Activated CD4-positive, alpha-beta T cell treated with anti-CD3 and anti-CD28 coated beads for 24 hours (primary cell): ENCODE measurements at places on chromosomes 2 and 18.

- no peak for DNase-seq
These were observed 5.8 kb upstream of the ZNF532 start for GRCh38 chr18:58858591-58859468.

- no peak for DNase-seq
These were observed 22.1 kb downstream of the PTRHD1 start for GRCh38 chr2:24771061-24771460.

GRCh38 chr2:44118257-44118656 is 50.4 kb upstream of the PPM1B start:
- DNase-seq: no peak

- DNase-seq: no peak
These were observed 3.8 kb upstream of the SESTD1 start for GRCh38 chr2:179268277-179268925.

GRCh38 chr18:51668101-51668500 is 470.6 kb upstream of the MEX3C start:
- peak; percentile 47 for DNase-seq

- DNase-seq: no peak
These were observed 132.8 kb upstream of the PDE1A start for GRCh38 chr2:182559623-182560022.

- no peak for DNase-seq
These were observed 227.5 kb downstream of the TTC32 start for GRCh38 chr2:19674051-19675002.

DNA sequence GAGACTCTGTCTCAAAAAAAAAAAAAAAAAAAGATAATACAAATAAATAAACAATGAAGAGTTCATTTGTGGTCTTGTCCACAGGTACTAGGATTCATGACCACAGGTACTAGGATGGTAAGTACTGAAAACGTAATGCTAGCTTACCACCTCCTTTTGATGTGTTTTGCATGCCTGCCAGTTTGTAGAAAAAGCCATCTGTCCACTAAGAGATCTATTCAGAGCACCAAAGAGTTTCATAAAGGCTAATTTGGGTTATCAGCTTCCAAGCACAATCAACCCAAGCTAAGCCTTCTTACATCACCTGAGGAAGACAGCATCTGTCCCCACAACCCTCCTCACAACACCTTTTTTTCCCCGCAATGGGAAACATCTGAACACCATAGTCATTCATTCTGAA is 477.2 kb downstream of the ZEB2 start:
- no peak for DNase-seq

DNA sequence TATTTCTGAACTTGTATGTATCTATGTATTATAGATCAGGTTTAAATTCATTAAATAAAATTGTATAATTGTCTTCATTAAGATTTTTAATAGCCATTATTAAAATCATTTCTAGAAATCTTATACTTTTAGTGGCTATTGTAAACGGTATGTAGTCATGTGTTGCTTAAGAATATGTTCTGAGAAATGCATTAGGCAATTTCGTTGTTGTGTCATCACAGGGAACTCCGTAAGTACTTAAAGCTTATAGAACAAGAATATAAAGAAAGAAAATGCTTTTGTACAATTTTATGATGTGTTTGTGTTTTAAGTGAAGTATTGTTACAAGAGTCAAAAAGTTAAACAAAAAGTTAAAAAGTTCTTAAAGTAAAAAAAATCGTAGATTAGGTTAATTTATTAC is 765.8 kb downstream of the METTL4 start:
- no peak for DNase-seq

GRCh38 chr2:241851325-241852115 is 7.2 kb downstream of the PDCD1 start:
- no peak for DNase-seq

DNA sequence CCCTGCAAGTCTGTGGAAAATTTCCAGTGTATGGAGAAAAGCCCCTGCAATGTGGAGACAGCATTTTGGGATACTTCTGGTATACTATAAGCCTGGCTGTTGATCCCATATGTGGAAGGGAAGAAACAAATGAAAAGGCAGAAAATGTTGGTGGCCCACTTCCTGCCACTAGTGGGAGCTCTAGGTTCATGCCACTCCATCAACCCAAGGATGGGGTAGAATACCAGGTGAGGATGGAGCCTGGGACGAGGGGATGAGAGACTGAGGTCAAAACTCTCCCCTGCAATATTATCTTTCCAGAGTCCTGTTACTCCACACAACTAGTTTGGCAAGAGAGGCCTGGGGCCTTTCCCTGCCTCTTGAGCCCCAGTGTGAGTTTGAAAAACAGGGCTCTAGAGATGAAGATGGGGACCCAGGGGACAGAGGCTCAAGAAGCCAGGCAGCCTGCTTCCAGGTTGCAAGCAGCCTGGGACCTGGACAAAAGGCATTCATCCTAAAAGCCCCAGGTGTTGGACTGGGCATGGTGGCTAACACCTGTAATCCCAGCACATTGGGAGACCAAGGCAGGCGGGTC is 31.9 kb downstream of the BMP10 start:
- no peak for DNase-seq

DNA sequence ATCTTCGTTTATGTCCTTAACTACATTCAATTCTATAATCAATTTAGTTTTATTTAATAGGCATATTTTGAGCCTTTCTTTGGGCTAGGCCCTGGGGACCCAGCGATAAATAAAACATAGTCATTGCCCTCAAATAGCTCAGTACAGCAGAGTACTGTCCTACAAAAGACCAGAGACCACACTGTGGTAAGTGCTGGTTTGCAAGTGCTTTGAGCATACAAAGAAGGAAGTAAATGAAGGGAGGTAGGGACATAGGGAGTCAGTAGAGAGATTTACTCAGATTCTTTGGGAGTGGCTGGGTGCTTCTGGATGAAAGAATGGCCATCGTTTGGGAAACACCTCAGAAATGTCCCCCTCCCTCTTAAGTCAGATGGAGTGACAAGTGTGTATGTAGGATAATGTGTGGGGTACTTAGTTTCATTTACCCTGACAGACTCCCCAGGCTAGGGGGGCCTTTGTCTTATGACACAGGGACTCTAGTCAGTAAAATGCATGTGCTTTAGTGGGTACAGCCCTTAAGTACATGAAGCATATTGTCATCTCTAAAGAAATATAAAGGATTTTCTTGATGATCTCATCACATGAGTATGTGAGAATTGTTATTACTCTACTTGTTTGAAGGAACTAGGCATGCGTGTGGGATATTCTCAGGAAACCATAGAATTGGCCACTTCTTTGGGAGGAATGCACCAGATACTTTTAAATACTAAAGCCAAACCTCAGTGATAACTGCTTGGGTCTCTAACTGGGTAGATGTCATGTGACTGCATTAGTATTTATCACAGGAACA is 35.1 kb downstream of the MAPRE2 start:
- no peak for DNase-seq

- DNase-seq: no peak
These were observed 826.5 kb upstream of the PIK3C3 start for GRCh38 chr18:41128545-41128944.

DNA sequence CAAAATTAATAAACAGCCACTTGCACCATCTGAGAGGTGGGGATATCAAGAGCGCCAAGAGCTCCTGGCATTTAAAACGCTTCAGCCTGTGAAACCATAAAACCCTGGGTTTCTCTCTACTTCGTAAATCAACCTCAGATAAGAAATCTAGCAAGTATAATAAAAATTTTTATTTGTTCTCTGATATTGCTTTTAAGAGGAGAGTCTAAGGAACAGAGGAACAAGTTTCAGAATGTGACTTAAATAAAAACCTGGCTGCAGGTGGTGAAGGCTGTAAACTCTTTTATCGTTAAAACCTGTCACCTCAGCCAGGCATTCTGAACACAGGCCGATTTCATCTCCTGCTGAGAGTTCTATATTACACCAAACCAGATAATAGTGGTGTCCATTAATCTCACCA is 9.9 kb downstream of the DYTN start:
- no peak for DNase-seq

GRCh38 chr2:235219048-235219447 is 267.2 kb downstream of the SH3BP4 start:
- DNase-seq: no peak

DNA sequence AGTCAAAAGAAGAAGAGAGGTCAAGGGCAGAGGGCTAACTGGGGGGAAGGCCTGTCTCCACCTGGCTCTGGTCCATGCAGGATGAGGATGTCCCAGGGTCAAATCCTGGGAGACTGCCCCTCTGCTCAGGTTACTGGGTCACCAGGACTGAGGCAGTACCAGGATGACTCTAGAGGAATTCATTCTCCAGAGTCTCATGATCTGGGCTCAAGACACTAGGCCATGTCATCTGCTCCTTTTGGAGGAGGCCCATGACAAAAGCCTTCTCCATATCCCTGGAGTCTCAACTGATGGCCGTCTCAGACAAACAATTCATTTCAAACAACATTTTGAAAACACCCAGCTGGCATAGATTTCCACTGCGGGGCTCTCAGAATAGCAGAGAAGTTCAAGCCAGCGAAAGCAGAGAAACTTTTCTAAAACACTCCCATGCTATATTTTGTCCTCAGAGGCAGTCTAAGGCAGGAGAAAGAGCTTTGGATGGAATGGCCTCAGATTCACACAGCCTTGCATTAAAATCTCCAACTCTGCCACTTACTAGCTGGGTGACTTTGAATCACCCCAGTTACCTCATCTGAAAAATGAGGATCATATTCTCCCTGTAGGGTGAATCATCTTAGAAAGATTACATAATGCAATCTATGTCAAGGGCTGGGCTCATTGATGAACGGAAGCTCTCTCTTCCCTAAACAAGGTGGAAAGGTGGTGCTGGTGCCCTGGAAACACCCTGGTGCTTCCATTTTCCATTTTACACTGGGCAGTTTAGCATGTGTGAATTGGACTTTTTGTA is 48.8 kb upstream of the LCLAT1 start:
- no peak for DNase-seq

- DNase-seq: no peak
These were observed 394.9 kb upstream of the TRIB2 start for GRCh38 chr2:12321886-12322285.

GRCh38 chr18:45538444-45538843 is 76.8 kb upstream of the SLC14A2 start:
- DNase-seq: no peak

DNA sequence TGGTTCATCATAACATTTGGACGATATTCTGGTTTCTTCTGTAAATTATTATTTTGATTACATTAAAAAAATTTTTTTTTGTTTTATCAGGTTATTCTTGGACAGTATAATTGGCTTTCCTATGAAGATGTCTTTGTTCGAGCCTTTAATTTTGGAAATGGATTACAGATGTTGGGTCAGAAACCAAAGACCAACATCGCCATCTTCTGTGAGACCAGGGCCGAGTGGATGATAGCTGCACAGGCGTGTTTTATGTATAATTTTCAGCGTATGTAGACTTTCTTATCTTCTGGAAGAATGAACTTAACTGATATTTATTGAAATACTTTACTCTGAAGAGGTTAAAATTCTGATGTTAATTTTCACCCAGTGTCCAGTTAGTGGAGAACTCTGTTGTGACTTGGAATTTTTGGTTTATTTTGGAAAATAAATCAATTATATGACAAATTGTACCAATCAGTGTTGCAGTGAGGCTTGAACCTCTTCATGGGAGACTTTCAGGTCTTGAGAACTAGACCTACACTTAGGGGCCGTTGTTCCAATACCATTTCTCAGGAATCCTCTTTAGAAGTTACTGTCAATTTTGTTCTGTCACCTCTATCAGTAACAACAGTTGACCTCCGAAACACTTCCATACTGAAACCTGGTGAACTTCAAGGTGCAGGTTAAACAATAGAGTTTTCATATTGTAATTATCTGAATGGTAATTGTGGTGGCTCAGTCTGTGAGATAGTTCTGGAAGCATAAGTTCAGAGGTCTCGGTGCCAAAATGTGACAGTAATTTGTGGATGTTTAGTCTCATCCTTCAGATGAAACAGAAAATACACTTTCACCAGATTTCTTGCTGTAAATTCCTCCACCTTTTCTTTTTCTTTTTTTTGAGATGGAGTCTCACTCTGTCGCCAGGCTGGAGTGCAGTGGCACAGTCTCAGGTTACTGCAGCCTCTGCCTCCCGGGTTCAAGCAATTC is 55.7 kb downstream of the ACSL3 start:
- DNase-seq: no peak

- no peak for DNase-seq
These were observed 11.4 kb upstream of the AFG3L2 start for GRCh38 chr18:12388442-12388841.

- DNase-seq: no peak
These were observed 16.3 kb downstream of the NYAP2 start for GRCh38 chr2:225415792-225416191.

GRCh38 chr18:28116461-28116860 is 60.5 kb downstream of the CDH2 start:
- DNase-seq: no peak

- DNase-seq: no peak
These were observed 114.8 kb upstream of the EPC2 start for GRCh38 chr2:148529745-148530144.

GRCh38 chr2:205701509-205701908 is 19.2 kb downstream of the NRP2 start:
- DNase-seq: no peak

GRCh38 chr2:100277540-100278207 is 44.6 kb downstream of the LONRF2 start:
- DNase-seq: no peak

DNA sequence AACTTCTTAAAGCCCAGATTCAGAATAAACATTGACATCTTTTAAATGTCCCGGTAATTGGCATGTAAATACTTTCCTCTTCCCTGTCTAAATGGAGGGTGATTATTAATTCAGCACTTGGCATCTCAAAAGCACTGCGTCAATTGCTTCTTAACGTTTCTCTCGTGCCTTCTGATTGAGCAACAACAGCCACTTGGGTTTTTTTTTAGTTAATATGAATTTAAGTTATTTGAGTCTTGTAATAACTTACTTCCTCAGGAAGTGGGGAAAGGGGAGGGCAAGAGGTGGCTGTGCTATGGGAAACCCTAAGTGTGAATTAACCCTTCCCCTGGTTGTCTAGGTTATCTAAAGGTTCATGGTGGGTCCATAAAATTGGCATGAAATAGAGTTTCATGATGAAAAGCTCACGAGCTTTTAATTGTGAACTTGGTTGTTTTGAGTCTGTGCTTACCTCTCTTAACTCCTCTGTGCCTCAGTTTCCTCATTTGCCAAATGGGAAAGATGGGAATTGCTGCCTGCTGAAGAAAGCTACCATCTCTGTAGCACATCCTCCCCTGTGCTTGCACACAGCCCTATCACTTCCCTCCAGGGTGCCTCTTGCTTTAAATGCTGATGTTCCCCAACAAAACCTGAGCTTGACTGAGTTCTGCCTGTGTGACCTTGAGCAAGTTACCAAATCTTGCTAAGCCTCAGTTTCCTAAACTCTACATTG is 126.3 kb upstream of the BCL2L11 start:
- DNase-seq: no peak

DNA sequence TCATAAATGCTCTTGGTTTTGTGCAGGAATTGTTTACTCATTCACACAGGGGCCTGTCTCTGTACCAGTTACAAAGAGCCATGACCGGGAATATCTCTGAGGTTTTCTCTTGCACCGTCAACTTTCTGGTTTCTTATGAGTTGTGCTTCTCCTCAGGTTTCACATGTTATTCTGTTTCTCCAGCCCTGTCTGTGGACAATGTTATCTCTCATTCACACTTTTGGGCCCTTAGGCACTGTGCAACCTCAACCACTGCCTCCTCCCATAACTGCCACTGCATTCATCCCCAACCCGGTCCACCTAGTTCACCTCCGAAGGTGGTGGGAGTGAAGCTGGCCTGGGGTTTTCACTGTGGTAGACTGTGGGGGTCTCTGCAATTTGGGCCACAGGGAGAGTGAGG is 22.5 kb upstream of the NEDD4L start:
- no peak for DNase-seq

GRCh38 chr2:118222672-118223421 is 134.6 kb downstream of the INSIG2 start:
- DNase-seq: no peak

GRCh38 chr18:54506516-54507261 is 84.4 kb upstream of the DYNAP start:
- no peak for DNase-seq

GRCh38 chr2:127721978-127722355 is 20.7 kb downstream of the SFT2D3 start:
- DNase-seq: no peak
